Activated CD8-positive, alpha-beta T cell treated with anti-CD3 and anti-CD28 coated beads for 36 hours (primary cell): ENCODE measurements at places on chromosomes 3 and 15. TPM values are rescaled to one million over a fixed set of nuclear protein-coding genes. Genes with fewer than 3 reads are reported as not detected.

The CDHR4 gene
- not detected for total RNA-seq

- no peak overlapping the region for H3K27ac ChIP-seq
- H3K27me3 ChIP-seq: no peaks in the 10 kb centered on the region
- DNase-seq: no peak
- H3K4me3 ChIP-seq: no peak overlapping the region
- no peaks in the 10 kb centered on the region for H3K4me1 ChIP-seq
These were observed 37.6 kb downstream of the ABTB1 start for GRCh38 chr3:127710155-127710941.

The BSN gene
- 0.09 TPM for total RNA-seq

DNA sequence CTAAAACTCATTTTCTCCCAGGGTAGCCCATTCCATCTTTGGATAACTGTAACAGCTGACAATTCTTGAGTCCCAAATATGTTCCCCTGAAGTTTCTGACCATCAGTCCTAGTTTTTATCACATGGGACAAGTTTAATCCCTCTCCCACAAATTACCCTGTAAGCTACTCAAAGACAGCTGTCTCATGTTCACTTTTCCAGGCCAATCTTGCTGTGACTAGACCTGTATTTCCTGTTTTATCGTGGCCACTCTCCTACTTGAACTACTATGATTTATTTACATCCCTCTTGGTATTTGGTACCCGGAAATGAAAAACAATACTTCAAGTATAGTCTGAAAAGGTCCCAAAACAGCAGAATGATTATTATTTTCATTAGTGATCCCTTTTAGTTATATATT lies 95.1 kb upstream of the MEX3B start:
- peaks cover 7% of the 10 kb centered on the region for H3K4me1 ChIP-seq
- no peak overlapping the region for H3K4me3 ChIP-seq
- no peak for DNase-seq
- H3K27ac ChIP-seq: no peak overlapping the region
- H3K27me3 ChIP-seq: no peaks in the 10 kb centered on the region

DNA sequence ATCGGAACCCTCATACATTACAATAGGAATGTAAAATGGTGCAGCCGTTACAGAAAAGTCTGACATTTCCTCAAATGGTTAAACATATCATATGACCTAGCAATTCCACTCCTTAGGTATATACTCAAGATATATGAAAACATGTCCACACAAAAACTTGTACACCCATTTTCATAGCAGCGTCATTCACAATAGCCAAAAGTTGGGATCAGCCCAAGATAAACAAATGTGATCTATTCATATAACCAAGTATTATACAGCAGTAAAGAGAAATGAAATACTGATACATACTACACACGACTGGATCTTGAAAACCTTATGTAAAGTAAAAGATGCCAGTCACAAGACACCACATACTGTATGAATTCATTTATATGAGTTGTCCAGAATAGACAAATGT lies 102.4 kb downstream of the MSL2 start:
- no peak overlapping the region for H3K4me3 ChIP-seq
- no peak for DNase-seq
- no peaks in the 10 kb centered on the region for H3K27me3 ChIP-seq

The KPNA4 gene
- total RNA-seq: 50.6 TPM

The ADAMTS7 gene
- total RNA-seq: 0.23 TPM
